ENCODE measurements at places on chromosomes 6 and 20.

GRCh38 chr6:66184091-66184490 is 477.1 kb upstream of the EYS start:
- DNase-seq = no peak

GRCh38 chr6:47897247-47897646 is 115.4 kb downstream of the OPN5 start:
- DNase-seq = no peak

DNA sequence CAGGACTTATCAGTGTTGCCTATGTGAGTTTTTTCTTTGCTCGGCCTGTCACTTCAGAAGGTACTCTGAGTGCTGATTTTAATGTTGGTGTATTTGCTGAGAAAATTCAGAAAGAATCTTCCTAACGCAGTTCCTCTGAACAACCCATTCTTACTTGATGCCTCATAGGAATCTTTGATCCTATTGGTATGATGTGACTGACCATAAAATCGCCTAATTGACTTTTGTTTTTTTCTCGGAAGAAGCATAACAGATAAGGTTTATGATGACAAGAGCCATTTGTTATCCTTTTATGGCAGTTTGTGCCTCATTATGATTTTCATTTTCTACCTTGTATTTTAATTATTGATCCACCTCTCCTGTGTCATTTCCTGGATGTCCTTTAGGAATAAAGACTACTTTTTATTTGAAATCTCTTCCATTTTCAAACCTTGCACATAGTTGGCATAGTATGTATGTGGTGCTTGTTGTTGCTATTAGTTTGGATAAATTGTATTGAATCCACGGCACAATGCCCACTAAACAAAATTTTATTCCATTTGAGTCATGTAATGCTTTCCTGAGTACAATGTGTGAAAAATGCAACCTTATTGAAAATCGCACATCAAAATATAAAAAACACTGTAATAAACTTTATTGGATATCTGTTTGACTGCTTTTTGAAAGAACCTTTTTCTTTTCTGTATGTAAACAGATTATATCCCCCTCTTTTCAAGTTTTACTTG is 37.3 kb downstream of the LRRC1 start:
- DNase-seq = no peak

DNA sequence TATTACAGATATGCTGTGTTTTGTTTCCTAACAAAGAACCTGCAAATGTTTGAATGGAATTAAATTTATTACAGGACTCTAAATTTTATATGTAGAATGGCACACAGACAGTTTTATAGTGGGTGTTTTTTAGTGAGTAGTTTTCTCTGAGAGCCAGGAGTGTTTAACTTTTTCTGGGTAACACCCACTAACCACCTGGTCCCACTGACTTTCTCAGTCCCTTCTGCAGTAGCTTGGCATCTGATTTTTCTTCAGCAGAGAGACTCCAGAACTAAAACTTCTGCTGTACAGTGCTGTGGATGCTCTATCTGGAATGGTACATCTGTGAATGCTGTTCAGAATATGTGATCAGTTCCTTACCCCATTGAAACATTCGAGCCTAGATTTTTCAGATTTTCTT is 6.3 kb downstream of the YWHAB start:
- no peak for DNase-seq

DNA sequence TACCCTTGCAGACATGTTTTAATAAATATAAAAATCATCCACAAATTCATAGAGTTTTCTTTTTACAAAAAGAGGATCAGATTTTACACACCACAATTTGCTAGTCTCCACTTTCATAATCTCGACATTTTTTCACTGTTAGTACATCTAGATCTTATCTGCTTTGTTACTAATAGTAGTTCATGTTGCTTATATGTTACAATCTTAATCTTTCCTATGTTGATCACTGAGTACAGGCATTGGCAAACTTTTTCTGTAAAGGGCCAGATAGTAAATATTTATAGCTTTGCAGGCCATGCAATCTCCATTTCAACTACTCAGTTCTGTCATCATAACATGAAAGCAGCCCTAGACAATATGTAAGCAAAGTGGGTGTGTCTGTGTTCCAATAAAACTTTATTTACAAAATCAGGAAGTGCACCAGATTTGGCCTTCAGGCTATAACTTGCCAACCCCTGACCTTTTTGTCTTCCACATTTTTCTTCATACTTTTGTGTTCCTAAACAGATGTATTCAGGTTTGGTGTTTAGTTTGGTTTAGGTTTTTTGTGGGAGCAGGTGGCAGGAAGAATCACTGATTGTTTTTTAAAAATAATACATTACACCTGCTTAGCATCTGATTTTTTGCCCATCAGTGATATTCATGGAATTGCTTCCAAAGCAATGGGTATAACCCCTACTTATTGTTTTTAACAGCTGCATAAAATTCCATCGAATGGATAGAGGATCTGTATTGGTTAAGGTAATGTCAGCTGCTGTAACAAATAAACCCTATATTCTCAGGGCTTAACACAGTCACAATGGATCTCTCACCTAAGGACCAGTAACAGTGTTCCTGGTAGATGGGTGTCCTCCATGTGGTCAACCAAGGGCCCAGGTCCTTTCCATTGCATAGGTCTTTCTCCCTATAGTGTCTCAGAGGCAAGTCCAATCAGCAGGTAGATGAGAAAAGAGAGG is 61.2 kb downstream of the EYA2 start:
- no peak for DNase-seq

DNA sequence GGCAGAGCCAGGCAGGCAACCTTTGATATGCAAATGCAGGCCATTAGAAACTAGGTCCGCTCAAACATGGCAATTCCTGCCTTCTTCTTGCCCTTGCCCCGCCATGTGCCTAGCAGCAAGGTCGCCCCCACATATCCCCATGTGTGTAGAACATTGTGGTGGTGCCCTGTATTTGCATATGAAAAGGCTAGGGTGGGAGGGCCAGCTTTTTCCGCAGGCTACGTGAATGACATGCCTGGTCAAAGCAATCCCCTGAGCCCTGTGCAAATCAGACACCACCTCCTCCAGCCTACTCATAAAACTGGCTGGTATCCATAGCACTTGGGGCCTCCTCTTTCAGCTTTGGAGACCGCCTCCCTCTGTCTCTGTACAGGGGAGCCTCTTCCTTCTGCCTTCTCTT is 31.6 kb downstream of the GSTA2 start:
- DNase-seq = no peak

DNA sequence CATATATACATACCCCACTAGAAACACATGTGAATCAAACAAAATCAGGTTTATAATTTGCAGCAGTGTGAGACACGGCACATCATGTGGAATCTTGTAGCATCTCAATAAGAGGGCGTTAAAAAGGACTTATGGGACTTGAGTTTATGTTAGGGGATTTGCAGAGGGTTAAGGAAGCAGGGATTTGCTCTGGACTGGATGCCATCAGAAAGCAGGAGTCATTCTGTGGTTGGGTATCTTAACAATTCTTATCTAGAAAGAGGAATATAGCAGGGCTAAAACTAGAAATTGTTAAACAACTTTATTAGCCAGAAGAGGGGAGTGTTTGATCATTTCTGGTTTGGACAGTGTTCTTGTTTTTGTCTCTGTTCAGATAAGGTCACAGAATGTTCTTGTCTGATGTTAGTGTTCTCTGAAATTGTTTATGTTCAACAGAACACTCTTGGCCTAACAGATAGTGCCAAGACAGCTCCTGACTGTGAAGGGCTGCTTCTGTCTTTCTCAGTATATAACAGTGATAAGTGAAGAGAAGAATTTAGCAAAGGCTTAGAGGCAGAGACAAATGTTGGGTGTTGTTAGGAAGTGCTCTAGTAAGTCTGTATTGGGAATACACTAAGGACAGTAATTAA is 39.2 kb downstream of the LIN28B start:
- no peak for DNase-seq

- no peak for DNase-seq
Observed at GRCh38 chr20:16243470-16243869, 329.8 kb downstream of the KIF16B start.

DNA sequence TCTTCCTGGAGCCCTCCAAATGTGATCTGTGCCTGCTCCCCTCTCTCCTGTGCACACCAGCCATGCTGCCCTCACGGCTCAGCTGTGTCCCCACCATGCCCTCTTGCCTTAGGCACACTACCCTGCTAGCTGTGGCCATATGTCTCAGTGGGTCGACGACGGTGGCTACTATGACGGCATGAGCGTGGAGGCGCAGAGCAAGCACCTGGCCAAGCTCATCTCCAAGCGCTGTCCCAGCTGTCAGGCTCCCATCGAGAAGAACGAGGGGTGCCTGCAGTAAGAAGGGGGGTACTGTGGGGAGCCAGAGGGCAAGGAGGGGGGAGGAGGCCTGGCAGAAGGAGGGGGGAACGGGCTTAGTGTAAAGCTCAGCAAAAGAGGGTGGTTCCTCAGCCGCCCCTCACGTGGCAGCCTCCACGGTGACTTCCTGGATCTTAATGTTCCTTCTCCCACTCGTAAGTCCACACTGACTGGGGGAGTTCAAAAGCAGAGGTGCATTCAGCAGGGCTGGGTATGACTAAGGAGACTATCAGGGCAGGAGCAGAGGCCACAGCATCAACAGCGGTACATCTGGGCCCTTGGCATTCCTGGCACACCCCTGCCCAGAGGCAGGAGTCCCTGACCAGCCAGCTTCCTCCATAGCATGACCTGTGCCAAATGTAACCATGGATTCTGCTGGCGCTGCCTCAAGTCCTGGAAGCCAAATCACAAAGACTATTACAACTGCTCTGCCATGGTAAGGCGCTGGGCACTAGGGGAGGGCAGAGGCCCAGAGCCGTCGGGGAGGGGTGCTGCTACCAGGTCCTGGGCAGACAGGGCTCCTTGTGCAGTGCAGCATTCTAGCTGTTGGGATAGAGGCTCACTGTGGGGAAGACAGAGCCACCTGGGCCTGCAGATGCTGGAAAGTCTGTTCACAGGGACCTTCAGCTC is 8.0 kb downstream of the DNPH1 start:
- no peak for DNase-seq

- no peak for DNase-seq
Observed at GRCh38 chr6:128097009-128097408, 196.2 kb upstream of the THEMIS start.

All from stimulated activated CD4-positive, alpha-beta T cell treated with anti-CD3 and anti-CD28 coated beads, TNF-alpha, amount 100 ng/mL, for 48 hours (primary cell).